Natural killer cell treated with Interleukin-12 subunit alpha and Interleukin-12 subunit beta and Interleukin-15 and Interleukin-18, amount 100 ng/mL, for 72 hours (primary cell): ENCODE measurements at places on chromosomes 11 and 22. TPM values are rescaled to one million over a fixed set of nuclear protein-coding genes. Genes with fewer than 3 reads are reported as not detected.

OR51I1 gene
- total RNA-seq, result not detected

DNA sequence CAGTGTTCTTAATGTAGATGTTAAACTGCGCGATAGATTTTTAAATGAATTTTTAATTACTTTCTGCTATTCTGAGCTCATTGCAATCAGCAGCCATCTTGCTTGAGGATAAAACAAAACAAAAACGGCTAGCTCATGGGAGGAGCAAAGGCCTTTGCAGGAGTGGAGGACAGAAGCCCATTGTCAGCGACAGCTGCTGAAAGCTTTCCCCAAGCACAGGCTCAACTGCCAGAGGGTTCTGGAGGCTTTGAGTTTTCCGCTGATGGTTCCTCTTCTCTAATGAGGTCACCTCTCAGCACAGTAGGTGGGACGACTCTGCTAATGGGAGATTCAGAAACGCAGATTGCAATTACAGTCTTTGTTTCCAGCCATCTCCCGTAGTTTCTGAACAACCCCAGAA is 167.1 kb upstream of the TTC12 start:
- no peak for DNase-seq
- no peaks in the 10 kb centered on the region for H3K27me3 ChIP-seq
- no peak overlapping the region for H3K27ac ChIP-seq
- H3K4me1 ChIP-seq, result peaks cover 11% of the 10 kb centered on the region
- H3K4me3 ChIP-seq, result no peak overlapping the region
- no peaks in the 10 kb centered on the region for H3K36me3 ChIP-seq

- H3K27ac ChIP-seq, result no peak overlapping the region
- H3K27me3 ChIP-seq, result peaks cover 6% of the 10 kb centered on the region
- no peaks in the 10 kb centered on the region for H3K4me1 ChIP-seq
- H3K36me3 ChIP-seq, result no peaks in the 10 kb centered on the region
- DNase-seq, result no peak
- H3K4me3 ChIP-seq, result no peak overlapping the region
These were observed 61.9 kb upstream of the MYO18B start for GRCh38 chr22:25680051-25680450.

FAM181B gene
- not detected for total RNA-seq

GRCh38 chr22:40665312-40665711 is 14.0 kb upstream of the MCHR1 start:
- no peaks in the 10 kb centered on the region for H3K27me3 ChIP-seq
- no peak overlapping the region for H3K4me3 ChIP-seq
- peak overlapping the region; percentile 39 for H3K27ac ChIP-seq
- H3K4me1 ChIP-seq, result peaks cover 24% of the 10 kb centered on the region
- no peaks in the 10 kb centered on the region for H3K36me3 ChIP-seq

GRCh38 chr11:129013737-129014475 is 71.2 kb upstream of the TP53AIP1 start:
- H3K27me3 ChIP-seq, result peaks cover 3% of the 10 kb centered on the region
- no peak overlapping the region for H3K27ac ChIP-seq
- no peaks in the 10 kb centered on the region for H3K4me1 ChIP-seq
- no peak for DNase-seq

FOLR1 gene
- total RNA-seq, result not detected

DNA sequence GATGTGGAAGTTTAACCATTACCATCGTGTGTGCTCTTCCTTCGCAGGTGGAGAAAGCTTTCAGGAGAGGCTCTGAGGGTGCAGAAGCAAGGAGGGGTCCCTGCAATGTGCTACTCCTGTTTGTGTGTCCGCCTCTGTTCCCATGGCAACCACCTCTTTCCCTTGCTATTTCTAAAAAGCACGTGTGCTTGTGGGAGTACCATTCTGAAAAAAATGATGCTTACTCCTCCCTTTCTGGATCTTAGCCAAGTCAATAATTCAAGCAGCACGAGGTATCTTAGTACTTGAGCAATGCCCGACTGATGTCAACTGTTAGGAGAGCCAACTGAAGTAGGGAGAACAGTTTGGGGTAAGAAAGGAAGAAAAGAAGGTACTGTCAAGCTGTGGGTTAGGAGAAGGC is 628.7 kb downstream of the NTM start:
- no peak overlapping the region for H3K27ac ChIP-seq
- no peak overlapping the region for H3K4me3 ChIP-seq
- no peaks in the 10 kb centered on the region for H3K36me3 ChIP-seq
- no peak for DNase-seq
- H3K27me3 ChIP-seq, result no peaks in the 10 kb centered on the region
- no peaks in the 10 kb centered on the region for H3K4me1 ChIP-seq

DNA sequence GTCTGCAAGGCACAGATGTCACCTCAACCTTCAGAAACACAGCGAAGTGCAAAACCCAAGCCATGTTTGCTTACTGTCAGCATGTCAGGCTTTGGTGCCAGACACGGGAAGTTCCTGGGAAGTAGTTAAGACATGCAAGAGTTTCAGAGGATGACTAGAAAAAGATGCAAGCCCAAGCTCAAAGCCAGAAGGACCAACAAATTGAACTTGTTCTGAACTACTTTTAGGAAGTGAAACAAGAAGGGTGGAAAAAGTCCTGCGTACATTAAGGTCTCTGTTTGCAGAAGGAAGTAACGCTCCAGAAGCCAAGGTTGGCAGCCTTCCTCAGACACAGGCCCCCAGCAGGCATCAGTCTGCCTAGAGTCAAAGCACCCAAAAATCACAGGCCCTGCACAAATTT is 2.6 kb downstream of the AP1B1 start:
- H3K27me3 ChIP-seq, result no peaks in the 10 kb centered on the region
- no peaks in the 10 kb centered on the region for H3K36me3 ChIP-seq
- H3K4me1 ChIP-seq, result peaks cover 54% of the 10 kb centered on the region
